CD4-positive, alpha-beta T cell treated with Interleukin-6 at 100 ng/mL for 8 hours (primary cell): ENCODE measurements at places on chromosomes 5 and 9.

- no peak for DNase-seq
These were observed 243.8 kb downstream of the CDK5RAP2 start for GRCh38 chr9:120336021-120336752.

DNA sequence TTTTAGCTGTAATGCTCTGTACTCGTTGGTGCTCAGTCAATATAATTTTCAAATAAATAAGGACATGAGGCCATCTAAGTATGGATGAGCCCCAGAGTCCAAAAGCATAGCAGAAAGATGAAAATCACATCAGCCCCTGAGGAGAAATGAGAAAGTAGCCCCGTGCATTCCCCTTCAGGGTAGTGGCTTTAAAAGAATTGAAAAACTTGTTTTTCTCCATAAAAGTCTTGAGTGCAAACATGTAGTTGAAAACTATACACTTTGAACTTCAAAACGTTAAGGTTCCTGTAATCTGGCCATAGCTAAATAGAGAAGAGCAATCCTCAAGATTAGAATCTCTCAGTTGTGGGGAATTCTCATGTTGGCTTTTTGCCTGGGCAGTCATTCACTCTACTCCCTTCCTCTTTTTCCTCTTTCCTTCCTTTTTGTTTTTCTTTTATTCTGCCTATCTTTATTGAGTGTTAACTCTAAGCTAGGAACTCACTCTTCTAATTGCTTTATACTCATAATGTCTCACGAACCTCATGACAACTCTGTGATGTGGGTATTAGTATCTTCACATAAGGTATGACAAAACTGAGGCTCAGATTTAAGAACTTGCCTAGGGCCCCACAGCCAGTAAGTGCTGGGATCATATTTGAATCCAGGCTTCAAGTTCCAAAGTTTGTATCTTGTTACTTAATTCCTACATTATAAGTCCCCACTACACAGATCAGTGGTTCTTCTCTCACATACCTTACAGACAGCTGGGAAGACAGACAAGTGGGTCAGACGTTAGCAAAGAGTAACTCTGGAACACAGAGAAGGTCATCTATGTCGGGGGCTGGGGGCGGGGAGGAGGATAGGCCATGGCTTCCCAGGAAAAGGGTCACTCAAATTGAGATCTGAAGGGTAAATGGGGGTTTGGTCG is 46.4 kb upstream of the ABCA1 start:
- DNase-seq, result no peak

DNA sequence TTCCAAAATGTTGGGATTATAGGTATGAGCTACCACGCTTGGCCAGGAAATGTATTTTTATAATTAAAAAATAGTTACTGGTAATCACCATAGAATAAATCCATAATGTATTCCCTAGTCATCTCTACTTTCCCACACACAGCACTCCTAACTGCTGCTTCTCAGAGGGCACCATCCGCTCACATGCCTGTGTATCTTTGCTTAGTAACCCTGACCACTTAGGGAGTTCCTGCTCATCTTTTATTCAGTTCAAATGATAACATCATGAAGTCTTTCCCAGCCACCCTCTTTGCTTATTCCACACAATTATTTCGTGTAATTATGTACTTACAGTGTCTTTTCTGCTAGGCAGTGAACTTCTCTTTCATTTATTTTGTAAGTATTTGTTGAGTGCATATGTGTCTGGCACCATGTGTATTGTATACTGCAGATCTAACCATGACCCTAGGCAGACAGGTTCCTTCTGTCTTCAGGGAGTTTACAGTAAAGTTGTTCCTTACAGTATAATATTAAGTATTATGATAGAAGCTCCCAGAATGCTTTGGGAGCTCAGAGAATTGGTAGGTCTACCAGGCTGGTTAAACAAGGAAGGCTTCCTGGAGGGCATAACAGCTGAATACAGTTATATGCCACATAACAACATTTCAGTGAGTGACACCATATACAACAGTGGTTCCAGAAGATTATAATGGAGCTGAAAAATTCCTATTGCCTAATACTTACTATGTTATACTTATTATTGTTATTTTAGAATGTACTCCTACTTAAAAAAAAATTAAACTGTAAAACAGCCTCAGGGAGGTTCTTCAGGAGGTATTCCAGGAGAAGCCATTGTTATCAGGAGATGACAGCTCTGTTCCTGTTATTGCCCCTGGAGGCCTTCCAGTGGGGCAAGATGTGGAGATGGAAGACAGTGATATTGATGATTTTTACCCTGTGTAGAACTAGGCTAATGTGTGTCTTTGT is 39.2 kb downstream of the DCAF10 start:
- DNase-seq, result no peak

- DNase-seq, result no peak
These were observed 45.8 kb downstream of the TMEM167A start for GRCh38 chr5:83031381-83031780.

- no peak for DNase-seq
These were observed 332.3 kb downstream of the NPR3 start for GRCh38 chr5:33043343-33043997.

GRCh38 chr5:76794871-76795270 is 24.0 kb upstream of the F2RL1 start:
- no peak for DNase-seq

- DNase-seq, result no peak
These were observed 80.5 kb upstream of the EPB41L4B start for GRCh38 chr9:109401169-109401989.

DNA sequence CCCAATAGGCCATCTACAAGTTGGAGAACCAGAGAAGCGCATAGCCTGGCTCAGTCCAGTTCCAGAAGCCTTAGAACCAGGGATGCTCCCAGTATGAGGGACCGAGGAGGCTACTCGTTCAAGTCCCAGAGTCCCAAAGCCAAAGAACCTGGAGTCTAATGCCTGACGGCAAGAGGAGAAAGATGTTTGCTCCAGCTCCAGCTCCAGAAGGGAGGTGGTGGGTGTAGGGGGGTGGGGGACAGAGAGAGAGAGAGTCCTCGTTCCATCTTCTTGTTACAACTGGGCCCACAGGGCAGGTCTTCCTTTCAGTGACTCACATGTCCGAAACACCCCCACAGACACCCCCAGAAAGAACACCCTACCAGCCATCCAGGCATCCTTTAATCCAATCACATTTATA is 63.9 kb downstream of the SEC61B start:
- no peak for DNase-seq

DNA sequence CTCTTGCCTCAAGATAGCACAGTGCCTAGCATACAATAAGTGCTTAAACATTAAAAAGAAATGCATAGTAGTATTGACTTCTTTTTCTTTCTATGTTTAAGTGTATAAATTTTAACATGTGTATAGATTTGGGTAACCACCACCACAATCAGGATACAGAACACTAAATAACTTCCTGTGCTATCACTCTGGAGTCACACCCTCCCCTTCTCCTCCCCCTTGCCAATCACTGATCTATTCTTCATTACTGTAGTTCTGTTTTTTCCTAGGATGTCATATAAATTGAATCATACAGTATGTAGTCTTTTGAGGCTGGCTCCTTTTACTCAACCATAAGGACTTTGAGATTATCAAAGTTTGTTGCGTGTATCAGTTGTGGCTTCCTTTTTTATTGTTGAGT is 68.5 kb downstream of the OSTF1 start:
- DNase-seq, result no peak

- DNase-seq, result no peak
These were observed 59.9 kb upstream of the ARRDC3 start for GRCh38 chr5:91443023-91443422.

DNA sequence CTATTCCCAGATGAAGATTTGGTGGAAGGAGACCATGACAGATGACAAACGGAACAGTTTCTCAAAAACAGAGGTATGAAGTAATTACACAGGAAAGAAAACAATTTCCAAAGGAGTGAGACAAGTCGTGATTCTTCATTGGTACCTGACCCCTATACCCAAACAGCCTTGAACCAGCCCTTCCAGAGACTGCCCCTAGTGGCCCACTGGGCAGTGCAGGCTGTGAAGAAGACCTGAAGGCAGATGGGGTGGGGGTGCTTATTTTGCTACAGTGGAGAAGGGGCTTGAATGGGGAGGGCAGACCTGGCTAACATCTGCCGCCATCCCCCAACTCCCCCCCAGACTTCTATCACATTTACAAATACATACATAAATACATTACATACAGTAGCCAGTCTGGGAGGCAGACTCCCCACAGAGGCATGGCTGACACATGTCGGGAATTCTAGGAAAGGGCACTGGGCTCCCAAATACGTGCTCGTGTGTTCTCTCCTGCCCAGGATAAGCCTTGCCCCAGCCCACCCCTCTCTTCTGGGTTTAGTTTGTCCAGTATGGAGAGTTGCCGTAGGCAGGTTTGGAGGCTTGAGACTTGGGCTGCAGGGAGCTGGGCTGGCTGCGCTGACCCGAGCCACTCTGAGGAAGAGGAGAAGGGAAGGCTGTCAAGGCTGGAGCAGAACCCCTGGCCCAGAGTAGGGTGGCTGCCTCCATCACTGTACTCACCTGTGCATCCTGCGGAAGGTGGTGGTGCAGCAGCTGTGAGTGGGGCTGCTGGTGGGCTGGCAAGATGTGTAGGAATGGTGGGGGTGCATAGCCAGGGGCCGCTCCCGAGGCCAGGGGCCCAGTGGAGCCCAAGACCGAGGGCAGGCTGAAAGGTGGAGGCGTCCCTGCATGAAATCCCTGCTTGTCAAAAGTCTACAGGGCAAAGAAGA is 105.3 kb downstream of the UBE2R2 start:
- DNase-seq, result no peak

GRCh38 chr5:174972291-174972690 is 247.9 kb downstream of the MSX2 start:
- DNase-seq, result no peak

GRCh38 chr5:36049949-36050348 is 16.7 kb downstream of the UGT3A2 start:
- no peak for DNase-seq

DNA sequence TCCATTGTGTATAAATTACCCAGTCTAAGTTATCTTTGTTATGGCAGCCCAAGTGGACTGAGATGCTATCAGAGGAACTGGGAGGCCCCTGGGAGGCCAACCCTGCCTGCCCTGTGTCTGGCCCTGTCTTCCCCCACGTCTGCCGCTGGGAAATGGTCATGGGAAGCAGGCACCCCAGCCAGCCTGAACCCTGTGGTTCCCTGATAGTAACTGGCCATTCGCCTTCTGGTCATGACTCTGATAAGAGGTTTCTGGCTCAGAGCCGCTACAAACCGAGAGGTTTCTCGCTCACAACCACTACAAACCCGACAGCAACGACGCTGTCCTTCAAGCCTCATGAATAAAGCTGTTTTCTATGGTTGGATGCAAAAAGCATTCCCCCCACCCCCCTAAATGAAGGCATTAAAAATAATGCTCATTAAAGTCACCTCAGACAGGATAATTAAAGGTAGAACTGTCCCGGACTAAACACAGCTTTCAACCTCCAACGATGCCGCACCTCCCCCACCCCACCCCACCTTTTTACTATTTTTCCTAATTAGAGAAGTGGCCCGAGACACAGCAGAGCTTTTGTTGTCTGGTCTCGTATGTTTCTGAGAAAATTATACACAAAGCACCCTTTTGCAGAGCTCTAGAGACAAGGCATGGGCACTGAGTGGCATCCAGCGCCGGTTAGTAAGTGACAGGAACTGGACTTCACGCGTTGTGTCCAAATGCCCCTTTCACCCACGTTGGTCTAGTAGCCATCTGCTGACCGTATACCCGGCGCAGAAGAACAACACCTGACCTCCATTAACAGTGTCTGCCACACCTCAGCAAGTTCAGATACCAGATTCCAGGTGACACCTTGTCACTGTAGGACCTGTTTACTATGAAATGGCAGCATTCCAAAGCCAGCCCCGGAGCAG is 140.8 kb downstream of the COL23A1 start:
- no peak for DNase-seq

DNA sequence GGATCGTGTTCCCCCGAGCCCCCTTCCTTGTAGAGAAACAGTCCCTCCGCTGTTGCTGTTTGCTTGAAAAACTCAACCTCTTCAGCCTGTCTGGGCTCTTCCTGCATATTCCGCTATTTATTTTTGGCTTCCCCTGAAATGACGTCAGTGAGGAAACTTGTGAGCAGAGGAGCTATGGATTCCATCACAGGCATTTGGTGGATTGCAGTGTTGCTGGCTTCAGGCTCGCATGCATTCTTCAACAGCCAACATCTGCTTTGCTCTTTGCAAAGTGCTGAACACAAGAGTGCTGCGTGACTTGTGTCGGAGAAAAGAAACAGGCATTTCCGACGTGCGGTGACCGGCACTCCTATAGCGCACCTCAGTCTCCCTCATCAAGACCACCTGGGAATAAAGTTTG is 232.7 kb downstream of the RFK start:
- no peak for DNase-seq

DNA sequence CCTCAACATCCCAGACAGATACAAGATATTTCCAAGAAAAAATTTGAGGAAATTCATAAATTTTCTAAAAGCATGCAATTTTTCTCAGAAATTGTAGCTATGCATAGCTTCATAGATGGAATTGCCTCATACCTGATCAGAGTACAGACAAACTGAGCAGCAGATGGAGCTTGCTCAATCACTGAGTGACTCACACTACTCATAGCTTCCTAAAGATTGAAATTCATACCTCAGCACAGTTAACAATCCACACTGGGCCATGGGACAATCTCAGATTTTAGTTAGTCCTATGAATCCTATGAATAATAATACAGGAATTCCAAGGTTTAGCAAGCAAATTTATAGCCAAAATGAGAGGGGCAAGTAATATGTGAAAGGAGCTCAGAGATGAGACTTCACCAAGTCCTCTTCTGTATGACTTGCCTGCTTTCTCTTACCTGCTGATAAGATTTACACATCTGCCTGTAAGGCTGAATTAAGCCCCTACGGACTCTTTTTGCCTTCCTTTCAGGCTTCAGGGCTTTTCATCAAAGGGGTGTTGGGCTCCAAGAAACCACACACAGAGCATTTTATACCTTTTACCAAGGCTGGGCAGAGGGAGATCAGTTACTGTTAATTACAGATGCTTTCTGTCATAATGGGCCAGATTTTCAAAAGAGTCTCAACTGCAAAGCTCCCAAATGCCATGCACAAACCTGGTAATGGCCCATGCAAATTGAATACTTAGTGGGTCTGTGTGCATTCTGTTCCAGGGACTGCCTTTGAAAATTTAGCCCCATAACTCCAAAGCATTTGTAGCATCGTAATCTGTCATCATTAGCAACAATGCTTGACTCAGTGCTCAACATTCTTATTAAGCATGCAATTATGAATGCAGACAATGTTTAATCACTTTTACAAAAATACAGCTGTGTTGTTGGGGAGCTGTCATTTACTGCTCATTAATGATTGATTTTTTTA is 439.3 kb downstream of the DTWD2 start:
- DNase-seq, result no peak

- no peak for DNase-seq
These were observed 15.8 kb upstream of the FABP6 start for GRCh38 chr5:160213537-160213936.

GRCh38 chr9:130176760-130177159 is 4.6 kb downstream of the NCS1 start:
- no peak for DNase-seq

DNA sequence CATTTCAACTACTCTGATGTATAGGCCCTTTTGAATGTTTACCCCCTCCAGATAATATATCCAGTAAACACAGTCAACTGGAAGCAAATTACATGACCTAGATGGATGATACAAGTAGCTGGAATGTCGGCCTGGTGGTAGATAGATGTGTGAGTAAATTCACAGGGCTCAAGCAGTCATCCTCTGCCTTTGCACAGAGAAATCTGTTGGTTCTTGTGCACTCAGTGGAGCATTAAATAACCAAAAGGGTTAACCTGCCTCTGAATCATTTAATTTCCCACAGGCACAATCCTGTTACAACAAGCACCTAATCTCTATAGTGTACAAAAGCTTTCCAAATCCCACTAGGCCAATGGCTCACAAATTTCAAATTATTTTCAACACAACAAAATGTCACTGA is 668.3 kb downstream of the DNAH5 start:
- no peak for DNase-seq

GRCh38 chr5:36495611-36496010 is 110.8 kb upstream of the SLC1A3 start:
- no peak for DNase-seq
